ENCODE measurements at places on chromosomes 11 and 22.

DNA sequence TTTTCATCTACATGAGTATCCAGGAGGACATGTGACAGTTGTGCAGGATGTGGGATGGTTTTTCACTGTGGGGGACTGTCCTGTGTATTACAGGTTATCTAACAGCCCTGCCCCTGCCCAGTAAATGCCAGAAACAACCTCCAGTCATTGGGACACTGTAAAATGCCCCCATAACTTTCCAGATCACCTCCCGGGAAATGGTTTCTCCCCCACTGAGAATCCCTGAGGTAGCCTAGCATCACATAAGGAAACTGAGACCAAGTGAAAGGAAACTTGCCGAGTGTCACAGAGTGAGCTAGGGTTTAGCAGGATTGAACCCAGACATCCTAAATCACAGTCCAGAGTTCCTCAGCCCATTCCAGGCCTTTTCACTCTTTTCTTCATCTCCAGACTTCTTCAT, 48.3 kb upstream of the SLC6A5 start:
- no peak for DNase-seq

GRCh38 chr11:78715639-78716311, 141.1 kb upstream of the NARS2 start:
- no peak for DNase-seq

DNA sequence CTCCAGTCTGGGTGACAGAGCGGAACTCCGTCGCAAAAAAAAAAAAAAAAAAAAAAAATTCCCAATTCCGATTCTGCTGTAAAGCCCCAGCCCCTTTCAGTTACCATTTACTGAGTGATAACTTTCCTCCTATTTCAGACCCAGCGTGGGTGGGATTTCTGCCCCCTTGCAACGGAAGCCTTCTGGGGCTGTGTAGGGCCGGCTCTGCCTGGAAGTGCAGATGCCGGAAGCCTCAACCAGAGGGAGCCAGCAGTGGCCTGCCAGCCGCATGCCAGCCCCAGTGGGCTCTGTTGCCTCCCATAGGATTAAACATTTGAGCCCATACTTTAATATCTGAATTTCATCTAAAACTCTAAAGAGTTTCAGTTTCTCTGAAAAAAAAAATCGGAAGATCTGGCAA, 60.0 kb upstream of the NUP50 start:
- no peak for DNase-seq

- DNase-seq = no peak
These were observed 172.0 kb upstream of the MTMR2 start for GRCh38 chr11:96095884-96096303.

GRCh38 chr11:125088576-125089455, 22.6 kb downstream of the TMEM218 start:
- DNase-seq = no peak

- peak; percentile 14 for DNase-seq
These were observed 335 bp downstream of the TMEM138 start for GRCh38 chr11:61362542-61362875.

DNA sequence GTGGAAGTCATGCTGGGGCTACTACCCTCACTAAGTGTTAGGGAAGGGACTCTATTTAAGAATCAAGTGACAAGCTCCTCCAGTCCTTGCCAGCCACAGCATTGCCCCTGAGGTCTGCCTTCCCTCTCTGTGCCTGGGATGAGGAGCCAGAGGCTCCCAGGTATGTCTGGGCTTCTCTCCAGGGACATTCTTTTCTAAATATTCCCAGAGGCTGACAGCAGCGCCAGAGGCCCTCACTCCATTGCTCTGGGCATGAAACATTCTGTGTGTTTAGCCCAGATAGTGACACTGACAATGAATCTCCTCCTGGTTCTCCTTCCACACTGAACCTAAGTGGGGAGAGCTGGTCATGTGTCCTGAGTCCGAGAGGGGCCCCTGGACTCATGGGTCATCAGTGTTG, 2.2 kb downstream of the OR51E1 start:
- no peak for DNase-seq

DNA sequence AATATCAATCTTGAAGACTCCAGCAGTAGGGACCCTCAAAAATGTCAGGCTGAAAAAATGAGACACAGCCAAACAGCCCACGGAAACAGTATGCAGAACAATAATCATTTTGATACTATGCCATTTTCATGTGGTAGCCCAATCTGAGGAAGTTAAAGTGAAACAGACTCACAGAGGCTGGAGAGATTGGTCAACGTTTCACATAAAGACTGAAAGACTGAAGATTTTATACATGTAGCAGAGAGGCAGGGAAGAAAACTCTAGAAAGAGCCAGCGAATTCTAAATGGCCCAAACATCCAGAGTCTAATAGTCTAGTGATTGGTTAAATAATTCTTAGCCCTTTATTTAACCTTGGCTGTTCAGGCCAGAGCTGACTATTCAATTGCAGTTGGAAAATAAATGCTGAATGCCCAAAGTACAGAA, 49.4 kb downstream of the MAML2 start:
- DNase-seq = peak; percentile 13

- no peak for DNase-seq
These were observed 14.4 kb upstream of the PAMR1 start for GRCh38 chr11:35539781-35540281.

- DNase-seq = no peak
These were observed 92.9 kb downstream of the PRR5L start for GRCh38 chr11:36388951-36389350.

DNA sequence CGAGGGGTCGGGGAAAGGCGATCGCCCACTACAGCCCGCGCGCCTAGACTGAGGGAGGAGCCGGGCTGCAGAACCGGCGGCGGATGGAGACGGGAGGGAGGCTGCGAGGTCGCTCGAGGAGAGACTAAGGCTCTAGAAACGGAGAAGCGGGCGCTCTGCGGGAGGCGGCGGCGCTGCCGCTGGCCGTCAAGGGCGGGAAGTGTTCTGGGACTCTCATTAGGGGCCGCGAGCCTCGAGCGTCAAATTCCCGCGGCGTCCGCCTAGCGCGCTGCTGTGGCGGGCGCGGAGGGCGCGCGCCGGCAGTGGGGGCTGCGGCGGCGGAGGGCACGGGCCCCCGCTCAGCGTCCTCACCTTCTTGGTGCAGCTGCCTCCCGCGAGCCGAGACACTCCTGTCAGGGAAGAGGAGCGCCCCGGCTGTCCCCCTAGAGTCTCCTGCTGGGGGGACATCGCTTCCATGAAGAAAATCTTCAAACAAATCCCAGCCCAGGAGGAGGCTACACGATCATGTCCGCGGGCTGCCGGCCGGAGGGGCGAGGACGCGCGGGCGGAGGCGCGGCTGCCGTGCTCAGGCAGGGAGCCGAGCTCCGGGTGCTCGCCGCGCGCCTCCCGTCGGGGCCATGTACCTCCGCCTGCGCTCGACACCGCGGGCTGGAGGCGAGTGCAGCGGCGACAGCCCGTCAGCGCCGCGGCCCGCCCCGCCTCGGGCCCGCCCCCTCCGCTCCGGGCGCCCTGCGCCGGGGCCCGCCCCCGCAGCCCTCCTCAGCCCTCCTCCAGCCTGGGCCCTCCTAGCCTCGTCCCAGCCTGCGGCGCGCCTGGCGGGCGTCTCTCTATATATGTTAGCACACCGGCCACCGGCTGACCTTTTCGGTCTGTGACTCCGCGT, at the start of gene ARHGAP20:
TSS of gene ARHGAP20 (minus strand) at position 662 of the 883 bp plus-strand sequence. CDS start at position 456, 206 bp downstream.
- DNase-seq = no peak

GRCh38 chr11:65471447-65471891, 27.4 kb upstream of the MALAT1 start:
- DNase-seq = no peak

DNA sequence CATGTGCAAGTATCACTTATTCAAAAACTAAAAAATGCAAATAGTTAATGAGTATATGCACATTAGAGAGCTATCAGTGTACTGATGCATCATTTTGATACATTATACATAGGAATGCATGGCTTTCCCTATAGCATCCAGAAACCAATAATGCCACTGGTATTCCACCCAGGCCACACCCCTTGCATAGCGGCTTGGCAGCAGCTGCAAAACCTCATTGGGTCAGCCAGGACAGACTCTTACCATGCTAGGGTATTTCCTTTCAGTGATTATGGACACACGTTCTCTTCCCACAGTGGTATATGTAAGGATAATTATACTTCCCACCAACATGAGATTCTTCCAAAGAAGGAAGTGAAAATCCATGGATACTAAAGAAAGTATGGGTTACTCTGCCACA, 145.9 kb upstream of the PITPNB start:
- DNase-seq = no peak

DNA sequence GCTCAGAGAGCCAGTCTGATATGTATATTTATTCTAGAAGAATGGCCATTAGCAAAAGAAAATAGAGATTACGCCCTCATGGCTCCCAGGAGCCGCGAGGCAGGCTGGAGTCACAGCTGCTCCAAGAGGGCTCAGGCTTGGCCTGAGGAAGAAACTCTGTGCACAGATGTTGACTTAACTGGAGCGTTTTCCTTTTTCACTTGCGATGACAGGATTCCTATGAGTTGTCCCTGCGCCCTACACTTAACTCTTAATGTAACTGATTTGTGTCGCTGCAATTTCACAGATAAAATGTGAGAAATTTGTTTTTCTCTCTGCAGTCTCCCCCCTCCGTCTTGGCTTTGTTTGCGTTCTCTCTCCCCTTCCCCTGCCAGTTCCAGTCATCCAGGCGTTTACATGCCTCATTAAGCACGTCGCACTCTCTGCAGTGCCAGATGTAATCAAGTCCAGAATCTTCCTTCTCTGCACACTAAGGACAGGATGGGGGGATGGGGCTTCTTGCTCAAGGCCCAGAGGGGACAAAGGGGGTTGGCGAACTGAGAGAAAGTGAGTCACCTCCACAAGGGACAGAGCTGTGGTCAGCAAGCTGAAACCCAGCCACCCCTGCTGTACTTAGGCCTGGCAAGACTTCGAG, 1060.1 kb downstream of the NTM start:
- DNase-seq = no peak
